ENCODE measurements at places on chromosomes 5 and 9.
A peak's percentile ranks its signal among the peaks of the same experiment; 100 is the strongest.

DNA sequence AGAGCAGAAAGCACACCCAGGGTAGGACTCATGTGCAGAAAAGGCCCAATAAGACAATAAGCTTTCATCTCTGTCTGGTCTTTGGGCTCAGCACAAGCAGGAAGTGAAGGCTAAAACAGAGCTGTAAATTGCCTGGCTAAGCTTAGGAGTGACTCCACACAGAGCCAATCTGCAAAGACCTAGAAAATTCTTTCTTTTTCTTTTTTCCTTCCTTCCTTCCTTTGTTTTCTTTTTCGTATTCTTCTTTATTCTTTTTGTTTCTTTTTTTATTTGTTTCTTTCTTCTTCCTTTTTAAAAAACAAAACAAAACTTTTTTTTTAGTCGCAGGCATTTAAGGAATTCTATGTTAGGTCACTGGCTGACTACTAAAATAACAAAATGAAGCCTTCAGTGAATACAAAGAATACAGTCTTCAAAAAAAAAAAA, 12.2 kb downstream of the SLC35A4 start:
- DNase-seq = no peak

DNA sequence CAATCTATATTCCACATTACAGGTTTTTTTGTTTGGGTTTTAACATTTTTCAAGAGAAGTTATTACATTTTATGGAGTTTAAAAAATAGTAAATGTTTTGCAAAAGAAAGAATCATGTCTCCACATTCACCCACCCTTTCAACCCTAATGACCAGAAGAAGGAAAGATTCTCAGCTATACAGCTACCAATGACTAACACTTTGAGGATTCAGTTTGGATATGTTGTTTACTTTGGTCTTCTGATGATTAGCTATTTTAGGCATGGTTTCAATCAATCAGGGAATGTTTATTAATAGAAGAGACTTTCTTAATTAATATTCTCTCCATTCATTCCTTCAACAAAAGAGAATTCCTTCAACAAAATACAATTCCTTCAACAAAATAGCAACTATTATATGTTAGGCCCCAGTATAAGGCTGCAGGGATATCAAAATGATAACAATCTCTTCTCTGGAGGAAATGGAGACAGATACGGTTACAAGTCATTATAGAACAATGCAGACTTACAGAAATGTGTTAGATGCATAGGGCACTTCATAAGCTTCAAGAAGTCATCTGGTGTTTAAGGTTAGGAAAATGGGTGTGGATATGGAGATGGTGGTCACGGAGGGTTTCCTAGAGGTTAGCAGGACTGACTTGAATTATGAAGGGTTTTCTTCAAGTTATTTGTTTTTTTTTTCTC, 9.3 kb upstream of the NR3C1 start:
- no peak for DNase-seq

- DNase-seq = no peak
Measured at GRCh38 chr9:89532478-89532877, 34.6 kb upstream of the SEMA4D start.

DNA sequence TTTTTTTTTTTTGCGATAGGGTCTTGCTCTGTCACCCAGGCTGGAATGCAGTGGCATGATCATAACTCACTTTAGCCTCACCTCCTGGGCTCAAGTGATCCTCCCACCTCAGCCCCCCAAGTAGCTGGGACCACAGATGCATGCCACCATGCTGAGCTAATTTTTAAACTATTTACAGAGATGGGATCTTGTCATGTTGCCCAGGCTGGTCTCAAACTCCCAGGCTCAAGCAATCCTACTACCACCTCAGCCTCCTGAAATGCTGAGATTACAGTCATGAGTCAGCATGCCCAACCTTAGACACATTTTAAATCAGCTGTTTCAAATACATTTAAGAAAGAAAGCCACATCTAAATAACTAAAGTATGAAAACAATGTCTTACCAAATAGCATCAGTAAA, 439.0 kb downstream of the EBF1 start:
- DNase-seq = peak; percentile 85

GRCh38 chr9:129449066-129449465, 171.8 kb downstream of the C9orf50 start:
- DNase-seq = no peak

- peak; percentile 3 for DNase-seq
Measured at GRCh38 chr5:66144834-66145390, 812 bp downstream of the SREK1 start.

DNA sequence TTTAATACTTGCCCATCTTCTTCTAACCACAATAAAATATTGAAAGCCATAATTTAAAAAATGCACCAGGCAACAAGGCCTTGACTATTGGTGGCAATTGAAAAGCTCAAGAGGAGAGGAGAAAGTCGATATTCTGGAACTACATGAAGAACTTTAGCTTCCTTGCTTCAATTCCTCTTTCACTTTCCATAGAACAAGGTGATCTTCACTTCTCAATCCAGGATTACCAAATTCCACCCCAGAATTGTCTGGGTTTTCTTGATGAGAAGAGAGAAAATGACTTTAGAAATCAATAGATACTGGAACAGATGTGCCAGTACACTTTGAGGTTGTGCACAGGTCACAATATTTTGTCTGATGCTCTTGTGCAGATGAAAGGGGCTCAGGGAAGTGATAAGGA, 52.2 kb downstream of the PTCD2 start:
- no peak for DNase-seq

GRCh38 chr5:123819833-123820232, 307.9 kb downstream of the CSNK1G3 start:
- peak; percentile 100 for DNase-seq

- DNase-seq = no peak
Measured at GRCh38 chr9:114061292-114061691, 16.8 kb downstream of the AMBP start.

DNA sequence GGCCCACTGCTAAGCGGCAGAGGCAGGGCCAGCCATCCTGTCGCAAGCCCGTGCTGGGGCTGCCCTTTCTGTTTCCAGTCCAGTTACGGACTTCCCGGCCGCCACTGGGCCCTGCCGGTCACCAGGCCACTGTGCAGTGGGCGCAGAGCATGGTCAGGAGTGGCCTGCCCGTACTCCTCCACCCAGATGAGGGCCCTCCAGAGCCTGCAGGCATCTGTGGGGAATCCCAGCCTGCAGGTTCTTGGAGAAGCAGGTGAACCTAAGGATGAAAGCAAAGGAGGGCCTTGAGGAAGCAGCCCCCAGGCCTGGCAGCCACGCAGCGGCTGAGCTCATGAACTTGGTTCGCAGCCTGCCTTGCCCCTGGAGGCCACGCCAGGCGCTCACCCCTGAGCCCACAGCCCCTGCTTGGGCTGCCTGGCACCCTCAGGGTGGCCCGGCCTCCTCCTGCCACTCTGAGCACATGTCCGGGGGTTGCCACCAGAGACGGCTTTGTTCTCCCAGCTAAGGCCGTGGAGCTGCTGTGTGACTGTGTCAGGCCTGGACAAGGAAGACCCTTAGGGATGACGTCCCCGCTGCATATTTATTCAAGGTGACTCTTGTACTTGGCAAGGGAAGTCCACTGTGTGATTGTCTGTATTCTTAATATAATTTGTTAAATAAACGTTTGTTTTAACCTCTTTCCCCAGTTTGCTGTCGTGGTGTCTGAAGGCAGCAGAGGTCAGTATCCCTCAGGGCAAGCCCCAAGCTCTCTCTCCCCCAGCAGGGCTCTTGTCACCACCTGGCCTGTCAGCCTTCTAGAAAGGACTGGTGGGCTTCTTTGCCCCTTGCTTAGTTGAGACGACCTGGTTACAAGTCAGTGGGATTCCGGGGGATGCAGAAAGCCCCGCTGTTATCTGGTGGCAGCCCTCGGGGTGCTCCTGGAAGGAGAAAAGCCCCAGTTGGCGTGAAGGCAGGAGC, 107.1 kb upstream of the LMX1B start:
- DNase-seq = no peak
